Type B pancreatic cell (in vitro differentiated cells): ENCODE measurements at places on chromosomes 1 and 21.
A peak's percentile ranks its signal among the peaks of the same experiment; 100 is the strongest.

DNA sequence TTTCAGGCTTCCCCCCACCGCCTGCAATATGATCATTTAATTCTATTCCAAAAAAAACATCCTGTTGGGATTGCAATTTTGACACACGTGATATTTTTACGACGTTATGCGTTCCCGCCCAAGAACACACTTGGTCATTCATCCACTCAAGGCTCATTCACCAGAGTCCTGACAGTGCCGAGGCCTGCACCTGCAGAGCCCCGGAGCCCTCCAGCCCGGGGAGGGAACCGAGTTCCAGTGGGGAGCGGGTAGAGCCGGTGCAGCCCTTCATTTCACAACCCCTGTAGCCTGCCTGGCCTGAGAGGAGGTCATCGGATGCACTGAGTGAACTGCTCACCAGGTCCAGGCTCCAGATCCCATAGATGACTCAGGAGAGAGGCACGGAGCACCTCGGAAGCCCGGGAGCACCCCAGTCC is 156.0 kb upstream of the BACE2 start:
- no peak for DNase-seq

DNA sequence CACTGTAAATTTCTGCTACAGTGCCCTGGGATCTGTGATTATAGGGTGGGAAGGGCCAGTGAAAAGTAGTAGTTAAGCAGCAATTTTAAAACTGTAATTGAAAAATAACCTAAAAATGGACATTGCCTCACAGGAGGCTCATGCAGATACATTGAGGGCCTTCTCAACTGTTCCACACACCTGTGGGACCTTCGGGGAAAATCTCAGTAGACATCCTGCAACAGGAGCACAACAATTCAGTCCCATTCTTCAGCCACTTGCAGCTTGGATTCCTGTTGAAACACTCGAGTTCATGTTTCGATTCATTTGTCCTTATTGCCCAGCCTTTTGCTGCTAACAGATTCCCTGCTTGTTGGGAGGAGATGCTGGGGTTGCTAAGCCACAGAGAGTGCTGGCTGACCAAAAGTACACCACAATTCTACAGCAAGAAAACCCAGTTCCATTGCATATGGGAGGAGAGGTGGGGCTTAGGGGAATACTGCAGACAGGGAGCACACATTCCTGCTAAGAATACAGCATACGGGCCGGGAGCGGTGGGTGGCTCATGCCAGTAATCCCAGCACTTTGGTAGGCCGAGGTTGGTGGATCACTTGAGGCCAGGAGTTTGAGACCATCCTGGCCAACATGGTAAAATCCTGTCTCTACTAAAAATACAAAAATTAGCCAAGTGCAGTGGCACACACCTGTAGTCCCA is 4.5 kb downstream of the TMCC2 start:
- DNase-seq = no peak

- DNase-seq = no peak
These were observed 10.5 kb downstream of the PTPRF start for GRCh38 chr1:43541141-43541540.

DNA sequence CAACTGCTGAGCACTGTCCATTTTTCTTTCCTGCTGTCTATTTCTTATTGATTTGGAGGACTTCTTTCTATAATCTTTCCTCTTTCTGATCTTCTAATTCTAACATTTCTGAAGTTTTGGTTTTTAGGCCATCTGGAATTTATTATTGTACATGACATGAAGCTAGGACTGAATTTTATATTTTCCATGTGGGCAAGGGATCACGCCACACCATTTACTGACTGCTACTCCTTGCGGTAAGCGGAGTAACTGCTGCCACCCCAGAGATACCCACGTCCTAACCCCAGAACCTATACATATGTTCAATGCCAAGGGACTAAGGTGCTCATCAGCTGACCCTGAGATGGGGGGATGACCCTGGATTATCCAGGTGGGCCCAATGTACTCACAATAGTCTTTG is 70.6 kb downstream of the NPHP4 start:
- DNase-seq = peak; percentile 31

- DNase-seq = no peak
These were observed 381.9 kb upstream of the PBX1 start for GRCh38 chr1:164177118-164177517.

- DNase-seq = no peak
These were observed 1.4 kb upstream of the FDPS start for GRCh38 chr1:155307247-155307740.

DNA sequence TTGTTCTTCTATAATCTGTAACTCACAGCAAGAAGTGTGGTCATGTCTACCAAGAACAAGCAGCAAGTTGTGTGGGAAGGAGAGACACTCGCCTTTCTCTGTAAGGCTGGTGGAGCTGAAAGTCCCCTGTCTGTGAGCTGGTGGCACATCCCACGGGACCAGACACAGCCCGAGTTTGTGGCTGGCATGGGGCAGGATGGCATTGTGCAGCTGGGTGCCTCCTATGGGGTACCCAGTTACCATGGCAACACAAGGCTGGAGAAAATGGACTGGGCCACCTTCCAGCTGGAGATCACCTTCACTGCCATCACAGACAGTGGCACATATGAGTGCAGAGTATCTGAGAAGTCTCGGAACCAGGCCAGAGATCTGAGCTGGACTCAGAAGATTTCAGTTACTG is 15.5 kb downstream of the CD101 start:
- no peak for DNase-seq

- no peak for DNase-seq
These were observed 1.7 kb downstream of the MORN1 start for GRCh38 chr1:2389644-2390043.

GRCh38 chr1:16075337-16076030 is 2.0 kb upstream of the FAM131C start:
- DNase-seq = no peak

GRCh38 chr1:167404908-167405307 is 113.4 kb downstream of the CD247 start:
- DNase-seq = no peak

GRCh38 chr1:203038891-203039608 is 12.8 kb downstream of the PPFIA4 start:
- DNase-seq = no peak

GRCh38 chr1:179558078-179558477 is 17.7 kb downstream of the NPHS2 start:
- DNase-seq = no peak

DNA sequence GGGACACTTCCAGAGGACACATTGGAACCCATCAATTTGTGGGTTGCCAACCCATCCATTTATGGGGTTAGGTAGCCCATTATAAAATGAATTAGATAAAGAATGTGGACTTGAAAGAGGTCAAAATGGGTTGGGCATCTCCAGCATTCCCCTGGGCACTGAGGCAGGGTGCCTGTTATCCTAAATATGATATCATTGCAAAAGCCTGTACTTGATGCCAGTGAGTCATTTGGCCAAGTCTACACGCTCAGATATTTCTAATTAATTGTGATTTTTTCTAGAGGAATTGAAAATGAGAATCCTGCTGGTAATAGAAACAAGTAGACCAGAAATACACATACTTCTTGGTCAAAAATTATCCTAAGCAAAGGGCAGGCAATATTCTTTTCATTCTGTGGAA is 21.9 kb upstream of the NBL1 start:
- no peak for DNase-seq

DNA sequence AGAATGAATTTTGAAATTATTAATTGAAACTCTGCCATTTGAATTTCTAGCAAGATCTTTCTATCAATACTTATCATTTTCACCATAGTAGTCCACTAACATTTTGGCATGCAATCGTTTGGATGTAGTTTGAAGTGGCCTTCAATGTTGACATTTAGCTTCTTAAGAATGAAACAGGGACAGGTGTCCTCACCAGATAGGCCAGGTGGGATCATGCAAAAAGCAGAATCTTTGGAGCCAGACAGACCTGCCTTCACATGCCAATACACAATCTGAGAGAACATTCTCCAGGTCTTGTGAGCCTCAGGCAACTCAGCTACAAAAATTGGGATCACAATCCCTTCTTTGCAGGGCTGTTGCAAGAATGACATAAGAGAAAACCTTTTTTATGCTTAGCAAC is 18.3 kb upstream of the HSPA13 start:
- DNase-seq = no peak

DNA sequence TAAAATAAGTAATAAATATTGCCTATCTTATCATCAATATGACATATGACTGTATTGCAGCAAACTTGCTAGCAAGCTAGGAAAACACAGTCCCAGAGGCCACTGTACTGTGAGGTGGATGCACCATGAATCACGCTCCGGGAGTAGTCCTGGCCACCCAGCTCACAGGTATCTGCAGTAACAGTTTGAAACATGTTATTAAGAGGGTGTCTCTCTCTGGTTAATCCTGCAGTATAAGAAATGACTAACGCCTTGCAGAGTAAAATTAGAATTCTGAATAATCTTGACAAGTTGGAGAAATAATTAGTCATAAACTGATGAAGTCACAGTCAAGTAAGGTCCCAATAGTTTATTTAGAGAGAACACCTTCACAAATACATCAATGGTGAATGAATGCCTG is 34.0 kb upstream of the DPT start:
- no peak for DNase-seq
